Stimulated activated CD4-positive, alpha-beta T cell treated with anti-CD3 and anti-CD28 coated beads, Interleukin-12 subunit alpha, Interleukin-12 subunit beta, amount 100 ng/mL, for 4 hours (primary cell): ENCODE measurements at places on chromosomes 1 and 21.

DNA sequence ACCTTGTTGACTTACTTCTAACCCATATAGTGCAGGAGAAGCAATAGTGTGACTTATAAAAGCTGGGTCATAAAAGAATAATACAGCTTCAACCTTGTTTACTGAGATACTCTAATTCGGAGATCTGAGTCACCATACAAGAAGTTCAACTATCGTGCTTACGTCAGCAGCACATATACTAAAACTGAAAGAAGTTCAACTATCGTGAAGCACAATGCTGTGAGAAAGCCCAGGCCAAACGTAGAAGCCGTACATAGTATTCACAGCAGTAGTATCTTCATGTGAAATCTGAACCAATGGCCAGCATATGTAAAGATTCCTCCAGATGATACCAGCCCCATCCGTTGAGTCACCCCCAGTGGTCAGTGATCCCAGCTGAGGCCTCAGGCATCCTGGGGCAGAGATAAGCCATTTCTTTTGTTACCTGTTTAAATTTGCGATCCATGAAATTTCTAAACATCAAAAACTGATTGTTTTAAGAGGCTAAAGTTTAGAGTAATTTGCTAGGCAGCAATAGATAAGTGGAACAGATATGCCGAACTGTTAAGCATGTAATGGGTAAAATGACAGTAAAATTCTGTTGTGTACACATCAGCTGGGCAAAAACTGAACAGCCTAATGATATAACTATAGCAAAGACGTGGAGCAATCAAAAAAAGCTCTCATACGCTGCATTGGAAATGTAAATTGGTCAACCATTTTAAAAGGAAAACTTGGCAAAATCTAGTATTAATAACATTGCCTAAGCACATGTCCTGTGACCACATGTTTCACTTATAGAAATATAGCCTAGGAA, 53.9 kb upstream of the SAMD13 start:
- DNase-seq = no peak

- DNase-seq = no peak
Measured at GRCh38 chr1:185427264-185427663, 110.2 kb upstream of the IVNS1ABP start.

DNA sequence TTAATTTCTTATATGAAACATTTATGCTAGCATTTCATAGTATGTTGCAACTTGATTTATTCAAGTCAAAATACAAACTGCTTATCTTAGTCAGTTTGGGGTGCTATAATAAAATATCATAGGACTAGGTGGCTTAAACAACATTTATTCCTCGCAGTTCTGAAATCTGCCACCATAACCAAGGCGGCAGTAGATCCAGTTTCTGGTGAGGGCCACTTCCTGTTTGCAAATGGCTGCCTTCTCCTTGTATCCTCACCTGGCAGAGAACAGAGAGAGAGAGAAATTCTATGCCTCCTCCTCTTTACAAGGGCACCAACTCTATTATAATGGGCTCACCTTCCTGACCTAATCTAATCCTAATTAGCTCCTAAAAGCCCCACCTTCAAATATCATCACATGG, 76.1 kb upstream of the RGS2 start:
- no peak for DNase-seq

DNA sequence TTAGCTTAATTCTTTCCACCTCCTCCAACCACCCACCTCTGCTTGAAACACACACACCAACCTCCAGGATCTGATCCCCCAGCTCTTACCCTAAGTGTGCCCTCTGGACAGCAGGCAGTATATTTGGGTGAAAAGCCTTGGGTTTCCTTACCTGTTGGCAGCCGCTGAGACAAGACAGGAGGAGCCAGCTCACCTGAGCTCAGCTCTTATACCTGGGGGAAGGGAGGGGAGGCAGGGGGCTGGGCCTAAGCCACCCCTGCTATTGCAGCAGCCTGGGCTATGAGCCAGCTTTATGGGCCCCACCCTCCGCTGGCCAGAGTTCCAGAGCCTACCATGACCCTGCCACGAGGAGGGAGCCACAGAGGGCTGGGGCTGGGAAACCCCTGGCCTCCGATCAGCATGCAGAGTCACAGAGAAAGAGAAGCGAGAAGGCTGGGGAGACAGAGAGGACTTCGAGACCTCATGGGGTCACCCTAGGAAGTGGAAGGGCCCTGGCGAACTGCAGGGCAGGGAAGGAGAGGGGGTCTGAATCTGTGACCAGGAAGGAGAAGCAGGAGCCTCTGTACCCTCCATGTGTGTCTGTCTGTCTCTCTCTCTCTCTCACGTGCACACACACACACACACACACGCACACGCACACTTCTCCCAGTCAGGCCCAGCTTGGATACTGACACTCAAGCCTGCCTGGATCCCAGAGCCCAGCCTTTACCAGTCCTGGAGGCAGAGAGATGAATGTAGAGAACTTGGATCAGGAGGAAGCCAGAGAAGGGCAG, at the start of gene S100A14:
Gene S100A14 (minus strand): TSS at position 182 of the 773 bp plus-strand sequence. CDS start 467 bp downstream, outside the sequence.
- DNase-seq = no peak

DNA sequence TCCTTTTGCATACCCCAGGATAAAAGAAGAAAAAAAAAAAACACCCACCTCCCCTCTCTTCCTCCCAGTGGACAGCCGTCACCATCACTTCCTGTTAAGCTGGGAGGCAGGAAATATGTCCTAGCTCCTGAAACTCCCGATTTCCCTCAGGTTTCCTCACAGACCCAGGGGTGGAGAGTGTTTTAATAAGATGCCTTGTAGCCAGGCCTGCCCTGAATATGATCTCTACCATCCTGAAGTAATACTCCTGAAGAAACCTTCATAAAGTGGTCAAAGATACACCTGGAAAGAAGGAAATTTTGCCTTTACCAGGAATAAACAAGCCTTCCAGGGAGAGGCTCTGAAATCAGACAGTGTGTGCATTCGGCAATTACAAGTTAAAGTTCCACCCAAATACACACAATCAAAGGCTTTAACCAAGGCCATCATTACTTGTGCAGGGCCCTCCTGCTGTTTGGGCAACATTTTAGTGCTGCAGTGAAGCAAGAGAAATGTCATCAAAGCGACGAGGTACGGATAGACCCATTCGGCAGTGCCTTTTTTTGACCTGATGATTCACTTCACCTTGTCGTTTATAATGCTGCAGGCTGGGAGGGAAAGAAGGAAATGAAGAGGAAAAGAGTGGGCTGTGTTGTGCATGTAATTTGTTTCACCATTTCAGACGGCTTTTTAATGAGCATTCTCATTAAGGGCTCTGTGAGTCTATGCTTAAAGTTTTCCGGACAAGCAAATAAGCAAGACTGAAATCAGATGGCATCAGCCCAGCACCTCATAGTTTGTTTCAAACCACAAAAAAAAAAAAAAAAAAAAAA, 41.0 kb upstream of the RASAL2 start:
- no peak for DNase-seq

DNA sequence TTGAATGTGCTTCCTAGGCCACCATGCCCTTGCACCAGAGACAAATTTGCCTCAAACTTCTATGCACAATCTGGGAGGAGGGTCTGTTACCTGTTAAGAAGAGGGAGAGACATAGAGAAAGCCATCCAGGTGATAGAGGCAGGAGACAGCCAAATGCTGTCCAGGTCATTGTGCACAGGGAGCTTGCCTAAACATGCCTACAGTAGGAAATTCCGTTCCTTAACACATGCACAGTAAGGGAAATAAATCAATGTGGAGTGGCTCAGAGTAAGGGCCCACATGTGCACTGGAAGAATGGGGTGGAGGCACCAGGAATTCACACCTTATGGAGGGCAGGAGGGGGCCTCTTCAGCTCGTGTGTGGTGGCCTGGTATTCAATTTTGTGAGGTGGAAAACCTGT, 19.5 kb upstream of the CREG1 start:
- no peak for DNase-seq
